M059J (cell line): ENCODE measurements at places on chromosomes 6 and 20. TPM values are rescaled to one million over a fixed set of nuclear protein-coding genes. Genes with fewer than 3 reads are reported as not detected.
A peak's percentile ranks its signal among the peaks of the same experiment; 100 is the strongest.

EYS gene
- 0.17 and 0.99 TPM in 2 replicates for total RNA-seq

SPTLC3 gene
- total RNA-seq, result 3.0 and 9.2 TPM in 2 replicates

GRCh38 chr6:43331891-43332290 is 23.3 kb upstream of the CRIP3 start:
- no peak for DNase-seq

GRCh38 chr20:21048841-21049273 is 57.3 kb downstream of the LINC00237 start:
- DNase-seq, result peak; percentile 38

DNA sequence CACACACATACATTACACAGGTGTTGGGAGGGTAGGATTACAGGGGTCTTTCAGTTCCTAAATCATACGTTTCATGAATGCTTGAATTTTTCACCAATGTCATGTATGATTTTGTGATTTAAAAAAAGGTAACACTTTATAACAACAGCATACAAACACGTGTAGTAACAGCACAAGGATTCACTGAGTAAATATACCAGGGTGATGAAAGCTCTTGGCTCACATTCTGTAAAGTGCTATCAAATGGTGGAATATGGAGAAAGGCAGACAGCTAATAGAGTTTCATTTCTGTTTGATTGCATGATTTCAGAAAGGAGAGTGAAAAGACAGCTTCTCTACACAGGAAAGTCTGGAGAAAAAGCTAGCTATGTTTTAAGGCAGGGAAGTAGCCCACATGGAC is 231.9 kb downstream of the CD83 start:
- DNase-seq, result no peak

DNA sequence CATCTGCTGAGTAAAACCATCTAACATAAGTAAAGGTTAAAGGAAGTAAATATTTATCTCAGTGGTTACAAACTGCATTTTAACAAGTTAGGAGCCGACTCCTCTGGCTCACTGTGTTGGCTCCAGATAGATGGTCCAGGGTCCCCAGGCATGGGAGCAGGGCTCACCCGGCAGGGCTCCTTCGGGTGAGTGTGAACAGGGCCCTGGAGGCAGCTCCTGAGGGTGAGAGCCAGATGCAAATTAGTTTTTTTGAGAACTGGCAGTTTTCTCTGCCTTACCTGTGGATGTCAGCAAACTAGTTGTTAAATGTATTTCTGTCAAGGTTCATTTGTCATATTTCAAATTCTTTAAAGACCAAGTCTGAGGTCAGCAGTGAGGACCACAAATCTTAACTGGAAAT is 21.5 kb downstream of the TPBG start:
- no peak for DNase-seq

- peak; percentile 98 for DNase-seq
Observed at GRCh38 chr20:45061244-45061643, 39.7 kb downstream of the KCNS1 start.
